Stimulated activated CD4-positive, alpha-beta T cell treated with anti-CD3 and anti-CD28 coated beads, TNF-alpha, amount 100 ng/mL, for 48 hours (primary cell): ENCODE measurements at places on chromosomes 16 and 17.

- no peak for DNase-seq
Measured at GRCh38 chr16:58889516-58889915, 155.4 kb upstream of the GOT2 start.

DNA sequence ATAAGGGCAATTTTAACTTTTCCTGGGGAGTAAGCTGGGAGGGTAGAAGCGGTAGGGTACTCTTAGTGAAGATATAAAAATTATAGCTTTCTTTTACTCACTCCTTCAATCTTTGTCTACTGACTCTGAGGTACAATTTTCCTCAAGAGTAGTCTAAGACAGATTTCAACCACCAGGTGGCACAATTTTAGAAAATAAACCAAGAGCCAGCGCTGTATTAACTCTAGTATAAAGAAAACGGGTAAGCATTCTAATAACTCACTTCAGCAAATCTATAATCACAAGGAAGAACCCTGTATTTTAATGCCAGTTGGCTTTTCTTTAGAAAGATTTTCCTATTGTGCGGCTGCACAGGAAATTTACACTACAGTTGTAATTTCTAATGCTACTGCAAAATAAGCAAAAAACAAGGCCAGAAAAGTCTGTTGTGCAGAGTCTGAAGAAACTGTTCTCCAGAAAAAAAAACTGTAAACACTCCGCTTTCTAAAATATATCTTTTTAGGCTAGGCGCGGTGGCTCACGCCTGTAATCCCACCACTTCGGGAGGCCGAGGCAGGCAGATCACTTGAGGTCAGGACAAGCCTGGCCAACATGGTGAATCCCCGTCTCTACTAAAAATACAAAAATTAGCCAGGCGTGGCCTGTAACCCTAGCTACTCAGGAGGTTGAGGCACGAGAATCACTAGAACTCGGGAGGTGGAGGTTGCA, 1.9 kb downstream of the CMC2 start:
- no peak for DNase-seq

- no peak for DNase-seq
Measured at GRCh38 chr17:35548978-35549377, 11.5 kb upstream of the SLFN12L start.

GRCh38 chr16:66605979-66606751, 1.7 kb downstream of the CMTM3 start:
- no peak for DNase-seq

DNA sequence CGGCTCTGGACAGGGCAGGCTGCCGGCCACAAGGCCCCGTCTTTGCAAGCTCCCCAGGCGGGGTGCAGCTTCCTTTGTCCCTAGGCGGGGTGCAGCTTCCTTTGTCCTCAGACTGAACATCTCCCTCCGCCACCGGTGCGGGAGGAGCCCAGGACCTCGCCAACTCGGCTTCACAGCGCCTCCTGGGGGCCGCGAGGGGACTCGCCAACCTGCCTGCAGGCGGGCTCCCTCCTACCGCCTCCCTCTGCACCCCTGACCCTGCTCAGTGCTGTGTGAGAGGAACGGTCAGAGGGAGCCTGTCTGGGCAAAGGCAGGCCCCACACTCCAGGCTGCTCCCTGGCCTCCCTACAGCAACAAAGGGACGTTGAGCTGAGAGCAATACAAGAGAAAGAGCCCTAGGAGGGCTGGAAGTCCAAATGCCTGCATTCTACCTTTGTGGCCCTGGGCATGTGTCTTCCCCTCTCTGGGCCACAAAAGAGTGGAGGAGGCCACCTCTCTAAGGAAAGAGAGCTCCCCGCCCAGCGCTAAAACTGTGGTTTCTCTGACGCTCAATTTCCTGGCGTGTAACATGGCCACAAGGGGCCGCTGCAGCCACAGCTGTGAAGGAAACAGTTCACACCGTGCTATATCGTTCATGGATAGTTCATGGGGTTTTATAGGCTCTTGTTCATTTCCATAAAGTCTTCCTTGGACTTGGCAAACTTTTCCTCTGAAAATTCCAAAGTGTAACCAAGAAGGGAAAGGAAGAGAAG, 20.9 kb upstream of the KRT19 start:
- peak; percentile 69 for DNase-seq

DNA sequence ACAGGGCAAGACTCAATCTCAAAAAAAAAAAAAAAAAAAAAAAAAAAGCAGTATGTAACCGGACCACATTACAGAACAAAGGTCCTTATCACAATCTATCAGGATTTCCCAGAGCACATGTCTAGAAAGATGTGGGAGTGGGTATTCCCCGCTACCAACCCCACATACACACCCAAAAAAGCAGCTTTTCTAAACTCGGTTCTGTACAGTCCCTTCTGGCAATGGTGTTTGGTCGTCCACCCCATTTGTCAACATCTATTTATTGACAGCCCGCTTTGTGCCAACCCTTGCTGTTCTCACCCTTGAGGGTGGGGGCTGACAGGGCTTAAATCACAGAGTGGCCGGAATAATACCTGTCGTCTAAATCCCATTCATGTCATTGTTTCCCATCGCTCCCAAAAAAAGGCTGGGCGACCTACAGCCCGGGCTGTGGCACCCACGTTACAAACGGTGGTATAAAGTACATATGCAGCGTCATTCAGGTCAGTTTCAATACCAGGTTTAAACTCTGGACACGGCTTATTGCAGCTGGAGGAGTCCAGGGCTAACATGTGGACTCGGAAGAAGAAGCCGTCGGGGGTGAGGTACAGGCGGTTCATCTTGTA, 3.6 kb downstream of the C17orf58 start:
- no peak for DNase-seq

DNA sequence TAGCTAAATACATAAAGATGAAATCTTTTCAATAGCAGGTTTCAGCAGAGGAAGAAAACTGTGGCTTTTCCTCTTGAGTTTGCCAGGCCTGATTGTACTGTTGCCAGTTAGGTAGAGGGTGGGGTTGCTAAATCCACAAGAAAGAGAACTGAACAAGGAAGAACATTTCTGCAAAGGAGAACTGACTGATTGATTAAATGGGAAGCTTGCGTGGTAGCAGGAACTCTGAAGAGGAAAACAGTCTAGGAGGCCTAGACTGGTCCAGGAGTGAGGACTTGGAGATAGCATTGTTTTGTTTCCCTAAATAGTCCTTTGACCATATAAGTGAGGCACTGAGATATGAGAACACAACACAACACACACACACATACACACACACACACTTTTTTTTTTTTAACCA, 18.8 kb downstream of the LRRC36 start:
- DNase-seq, result no peak

- no peak for DNase-seq
Measured at GRCh38 chr17:41498276-41498675, 7.1 kb downstream of the KRT13 start.

- DNase-seq, result no peak
Measured at GRCh38 chr16:57185446-57185944, 344 bp downstream of the PSME3IP1 start.

DNA sequence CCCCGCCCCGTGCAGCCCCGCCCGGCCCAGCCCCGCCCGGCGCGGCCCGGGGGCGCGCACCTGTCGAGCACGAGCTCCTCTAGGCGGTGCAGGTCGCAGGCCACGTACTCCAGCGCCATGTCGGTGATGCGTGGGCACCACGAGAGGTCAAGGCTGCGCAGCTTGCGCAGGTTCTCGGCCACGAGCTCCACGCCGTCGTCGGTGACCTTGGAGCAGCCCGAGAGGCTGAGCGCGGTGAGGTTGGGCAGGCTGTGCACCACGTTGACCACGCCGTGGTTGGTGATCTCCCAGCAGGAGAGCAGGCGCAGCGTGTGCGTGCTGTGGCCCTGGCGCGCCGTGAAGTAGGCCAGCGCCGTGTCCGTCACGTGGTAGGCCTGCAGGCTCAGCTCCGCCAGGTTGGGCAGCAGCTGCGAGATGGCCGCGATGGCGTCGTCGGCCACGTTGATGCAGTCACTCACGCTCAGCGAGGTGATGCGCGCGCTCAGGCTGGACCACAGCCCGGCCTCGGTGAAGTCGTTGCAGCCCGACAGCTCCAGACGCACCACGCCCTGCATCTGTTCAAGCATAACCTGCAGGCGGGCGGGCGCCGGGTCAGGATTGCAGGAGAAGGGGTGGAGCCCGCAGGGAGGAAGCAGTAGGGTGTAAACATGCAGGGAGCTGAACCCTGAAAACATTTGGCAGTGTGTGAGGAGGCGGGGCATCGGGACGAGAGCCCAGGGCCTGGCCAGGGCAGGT, 5.3 kb upstream of the WDR24 start:
- DNase-seq, result peak; percentile 51

DNA sequence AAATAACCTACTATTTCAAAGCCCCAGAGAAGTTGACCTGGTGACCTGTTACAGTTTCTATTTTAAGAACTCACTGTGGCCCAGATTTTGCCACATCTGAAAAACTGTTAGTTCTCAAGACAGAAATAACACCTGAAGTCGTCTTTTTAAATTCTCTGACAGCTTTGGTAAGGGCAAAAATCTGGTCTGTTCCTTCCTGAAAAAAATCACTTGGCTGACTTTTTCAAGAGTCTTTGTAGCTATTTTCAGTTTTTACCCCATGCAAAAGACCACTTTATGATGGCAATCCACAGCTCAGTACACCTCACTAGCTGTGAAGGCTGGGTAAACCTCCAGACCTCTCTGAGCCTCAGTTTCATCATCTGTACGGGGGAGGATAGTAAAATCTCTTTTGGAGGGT, 60.7 kb upstream of the SREBF1 start:
- DNase-seq, result no peak

GRCh38 chr16:76639685-76640289, 362.6 kb downstream of the CNTNAP4 start:
- no peak for DNase-seq

- peak; percentile 16 for DNase-seq
Measured at GRCh38 chr16:8655184-8655717, 19.2 kb upstream of the ABAT start.

DNA sequence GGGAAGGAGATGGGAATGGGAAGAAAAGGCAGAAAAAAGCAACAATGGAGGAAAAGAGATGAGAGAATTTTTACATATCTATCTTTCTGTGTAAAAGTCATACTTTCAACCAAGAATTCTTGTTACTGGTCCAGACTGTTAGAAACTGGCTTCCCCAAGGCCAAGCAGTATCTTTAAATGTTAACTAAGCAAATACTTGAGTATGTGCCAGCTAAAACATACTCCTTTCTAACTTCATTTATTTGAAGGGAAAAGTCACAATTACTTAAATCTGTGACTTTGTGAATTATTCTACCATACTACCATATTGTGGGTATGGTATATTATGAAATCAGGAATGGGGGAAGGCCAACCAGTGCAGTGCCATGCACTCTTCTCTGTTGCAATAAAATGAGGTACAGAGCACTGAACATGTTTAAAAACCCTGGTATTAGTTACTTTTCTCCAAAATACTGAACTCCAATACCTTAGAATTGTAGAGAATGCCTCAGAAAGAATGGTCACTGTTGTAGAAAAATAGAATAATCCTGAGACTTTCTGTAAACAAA, 92.3 kb upstream of the C17orf78 start:
- no peak for DNase-seq

GRCh38 chr17:44255915-44256314, 12.0 kb downstream of the SLC4A1 start:
- DNase-seq, result no peak

- no peak for DNase-seq
Measured at GRCh38 chr16:67415872-67416793, at the start of gene ZDHHC1. ZDHHC1 (minus strand) TSS chr16:67416477; CDS start chr16:67407775, 8,702 bp downstream.

GRCh38 chr17:11705111-11705510, 106.8 kb downstream of the DNAH9 start:
- DNase-seq, result no peak

DNA sequence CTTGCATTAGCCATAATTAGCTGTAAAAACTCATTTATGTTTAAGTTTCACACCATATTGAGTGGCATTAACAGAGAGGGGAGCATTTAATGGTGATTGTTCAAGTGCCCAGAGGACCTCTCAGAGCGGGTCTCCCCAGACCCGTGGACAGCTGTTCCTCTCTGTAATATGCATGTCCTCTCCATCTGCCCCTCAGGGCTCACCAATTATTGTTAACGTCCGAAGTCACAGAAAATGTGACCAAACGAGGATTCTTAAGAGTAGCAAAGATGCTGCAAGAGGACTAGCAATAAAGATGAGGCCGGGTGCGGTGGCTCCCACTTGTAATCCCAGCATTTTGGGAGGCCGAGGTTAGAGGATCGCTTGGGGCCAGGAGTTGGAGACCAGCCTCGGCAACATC, 130.2 kb downstream of the CPPED1 start:
- no peak for DNase-seq

- no peak for DNase-seq
Measured at GRCh38 chr17:78589885-78590284, 12.7 kb upstream of the DNAH17 start.

DNA sequence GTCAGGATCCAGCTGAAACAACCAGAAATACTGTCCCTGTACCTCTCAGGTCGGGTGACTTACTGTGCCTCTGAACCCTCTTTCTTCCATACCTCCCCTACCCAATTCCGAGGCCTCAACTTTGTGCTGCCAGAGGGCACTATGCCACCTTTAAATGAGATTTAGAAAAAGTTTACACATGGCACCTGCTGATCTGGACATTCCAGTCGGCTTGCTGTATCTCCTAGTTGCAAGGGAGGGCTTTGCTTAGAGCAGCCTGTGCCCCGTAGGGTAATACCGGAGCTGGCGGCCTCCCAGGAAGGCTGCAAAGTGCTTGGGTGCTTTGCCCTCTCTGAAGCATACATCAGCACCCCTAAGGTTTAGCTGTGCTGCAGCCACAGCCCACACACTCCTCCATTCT, 306.0 kb upstream of the RBFOX1 start:
- DNase-seq, result no peak

DNA sequence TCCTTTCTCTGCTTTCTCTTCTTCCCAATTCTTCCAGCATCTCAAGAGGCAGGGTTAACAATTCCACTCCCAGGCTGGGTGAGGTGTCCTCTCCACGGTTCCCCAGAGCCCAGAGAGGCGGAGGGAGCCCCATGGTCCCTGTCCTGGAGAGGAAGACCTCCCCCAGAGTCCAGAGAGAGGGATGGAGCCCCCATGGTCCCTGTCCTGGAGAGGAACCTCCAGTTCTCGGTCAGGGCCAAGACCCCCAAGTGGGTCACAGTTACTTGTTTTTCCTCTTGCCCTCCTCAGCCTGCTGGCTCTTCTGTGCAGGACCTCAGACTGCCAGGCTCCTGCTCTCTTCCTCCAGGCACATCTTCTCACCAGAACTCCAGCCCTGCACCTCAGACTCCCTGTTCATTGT, 135.2 kb downstream of the RPTOR start:
- DNase-seq, result no peak

GRCh38 chr17:63407741-63408330, 38.3 kb downstream of the CYB561 start:
- no peak for DNase-seq

DNA sequence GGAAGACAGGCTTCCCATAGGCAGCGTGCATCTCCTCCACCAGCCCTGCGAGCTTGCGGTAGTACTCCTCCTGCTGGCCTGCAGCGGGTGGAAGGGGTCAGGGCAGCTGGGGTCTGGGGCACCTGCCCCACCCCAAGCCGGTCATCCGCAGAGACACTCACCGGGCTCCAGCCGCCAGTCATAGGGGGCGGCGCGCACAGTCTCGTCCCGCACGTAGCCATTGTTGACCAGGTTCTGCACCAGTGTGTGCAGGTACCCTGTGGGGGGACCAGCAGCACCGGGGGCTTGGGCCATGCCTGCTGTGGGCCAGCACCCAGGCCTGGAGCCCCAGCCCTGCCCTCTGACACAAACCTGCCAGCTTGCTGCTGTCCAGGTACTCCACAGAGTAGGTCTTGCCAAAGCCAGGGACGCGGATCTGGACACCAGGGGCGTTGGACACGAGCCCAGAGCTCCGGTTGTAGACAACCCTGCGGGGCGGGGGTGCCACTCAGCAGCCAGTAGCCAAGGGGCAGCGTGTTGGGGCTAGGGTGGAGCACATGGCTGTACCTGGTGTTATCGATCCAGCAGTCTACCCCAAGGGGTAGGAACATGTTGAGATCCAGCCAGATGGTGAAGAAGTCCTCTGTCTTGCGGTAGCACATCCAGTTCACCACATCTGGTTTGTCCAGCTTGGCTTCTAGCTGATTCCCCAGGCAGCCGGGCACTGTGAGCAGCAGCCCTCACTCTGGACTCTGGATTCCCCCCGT, 1.2 kb downstream of the LCAT start:
- DNase-seq, result no peak
